ENCODE measurements at places on chromosomes 4 and X. TPM values are rescaled to one million over a fixed set of nuclear protein-coding genes. Genes with fewer than 3 reads are reported as not detected.

The PSAPL1 gene
- total RNA-seq, result not detected

The USP51 gene
- total RNA-seq, result not detected

The HSFX1 gene
- total RNA-seq, result 7.9 TPM

The CYTL1 gene
- 1.8 TPM for total RNA-seq

DNA sequence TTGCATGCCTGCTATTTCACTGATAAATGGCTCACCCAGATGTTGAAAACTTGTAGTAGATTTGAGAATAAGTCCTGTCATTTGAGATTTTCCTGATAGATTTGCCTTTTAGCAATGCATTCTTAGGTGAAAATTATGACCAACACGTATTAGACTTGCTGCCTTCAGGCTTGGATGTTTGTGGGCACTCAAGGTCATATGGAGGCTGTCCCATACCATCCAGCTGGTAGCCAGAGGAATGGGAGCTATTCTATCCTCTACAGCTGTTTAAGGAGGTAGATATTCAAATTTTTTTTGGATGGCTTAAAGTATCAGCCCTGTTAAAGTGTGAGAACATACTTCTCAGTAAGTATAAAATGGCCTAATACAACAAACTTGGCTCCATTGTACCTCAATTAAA, 34.7 kb downstream of the RTL3 start:
- no peak for DNase-seq

DNA sequence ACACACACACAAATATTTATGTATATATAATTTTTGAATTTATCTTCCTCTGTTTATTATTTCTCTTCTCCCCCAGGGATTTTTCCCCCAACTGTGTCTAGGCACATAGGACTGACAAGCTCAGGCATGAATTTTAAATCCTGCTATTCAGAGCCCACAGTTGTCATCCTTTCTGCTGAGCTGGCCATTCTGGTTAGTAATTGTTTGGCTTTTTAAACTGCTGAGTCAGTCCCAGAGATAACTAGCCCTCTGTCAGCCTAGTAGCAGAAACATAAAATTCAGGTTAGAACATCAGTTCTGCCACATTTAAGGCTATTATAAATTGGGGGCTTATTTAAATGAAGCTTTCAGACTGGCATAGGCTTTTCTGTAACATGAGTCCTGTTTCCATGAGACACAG, 151.7 kb upstream of the MAOA start:
- DNase-seq, result no peak

- DNase-seq, result no peak
Measured at GRCh38 chr4:97646997-97647396, 496.3 kb downstream of the STPG2 start.

DNA sequence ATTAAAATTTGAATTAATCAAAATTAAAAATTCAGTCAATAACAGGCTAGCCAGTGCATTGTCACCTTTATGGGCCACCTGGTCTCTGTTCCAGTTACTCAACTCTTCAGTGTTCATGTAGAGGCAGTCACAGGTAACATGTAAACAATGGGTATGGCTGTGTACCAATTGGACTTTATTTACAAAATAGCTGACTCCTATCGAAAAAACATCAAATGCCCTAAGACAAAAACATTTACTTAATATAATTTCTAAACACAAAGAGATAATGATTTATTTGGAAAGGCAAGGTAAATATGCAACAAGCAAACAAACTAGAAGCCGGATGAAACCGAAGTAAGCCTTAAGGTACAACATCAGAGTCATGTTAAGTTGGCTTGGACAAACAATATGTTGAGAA, 8.8 kb downstream of the TMEM150C start:
- no peak for DNase-seq

- DNase-seq, result no peak
Measured at GRCh38 chr4:52915730-52916300, 53.7 kb downstream of the RASL11B start.

- DNase-seq, result no peak
Measured at GRCh38 chrX:67610282-67610681, 66.5 kb downstream of the AR start.

The ARSJ gene
- 3.4 TPM for total RNA-seq

DNA sequence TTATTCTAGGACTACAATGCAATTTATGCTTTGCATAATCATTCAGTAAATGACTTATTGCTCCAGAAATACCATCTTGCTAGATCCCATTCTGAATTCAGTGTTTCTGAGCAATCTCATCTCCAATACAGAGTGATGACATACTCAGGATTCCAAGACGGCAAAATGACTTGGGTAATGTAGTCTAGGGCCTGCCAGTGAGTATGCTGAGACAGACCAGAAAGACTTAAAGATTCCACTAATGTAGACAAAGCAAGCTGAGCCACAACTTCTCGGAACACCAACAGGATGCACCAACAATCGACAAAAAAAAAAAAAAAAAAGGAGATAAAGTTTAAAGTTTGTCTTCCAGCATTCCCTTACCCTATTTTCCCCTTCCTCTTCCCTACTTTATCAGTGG, 919 bp upstream of the SEC24B start:
- DNase-seq, result no peak

DNA sequence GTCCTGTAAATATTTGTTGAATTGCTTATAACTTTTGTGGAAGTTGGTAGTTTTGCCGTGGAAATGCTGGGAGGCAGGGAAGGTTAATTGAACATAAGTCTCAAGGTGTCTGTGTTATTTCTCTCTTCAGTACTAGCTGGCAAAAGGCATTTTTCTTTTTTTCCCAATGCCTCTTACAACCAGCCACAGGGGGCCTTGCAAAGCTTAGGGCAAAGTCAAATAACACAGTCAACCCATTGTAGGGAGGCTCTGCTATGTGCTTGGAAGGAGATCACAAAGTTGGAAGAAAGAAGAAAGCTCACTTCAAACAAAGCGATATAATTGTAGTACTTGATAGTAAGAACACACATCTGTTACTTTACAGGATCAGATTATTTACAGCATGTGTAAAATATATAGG, 802.6 kb downstream of the PDHA2 start:
- no peak for DNase-seq

- no peak for DNase-seq
Measured at GRCh38 chr4:1632109-1633104, 51.7 kb downstream of the FAM53A start.

The ALAS2 gene
- not detected for total RNA-seq

The IL13RA2 gene
- not detected for total RNA-seq

- no peak for DNase-seq
Measured at GRCh38 chr4:79492148-79492547, 84.1 kb upstream of the GK2 start.

DNA sequence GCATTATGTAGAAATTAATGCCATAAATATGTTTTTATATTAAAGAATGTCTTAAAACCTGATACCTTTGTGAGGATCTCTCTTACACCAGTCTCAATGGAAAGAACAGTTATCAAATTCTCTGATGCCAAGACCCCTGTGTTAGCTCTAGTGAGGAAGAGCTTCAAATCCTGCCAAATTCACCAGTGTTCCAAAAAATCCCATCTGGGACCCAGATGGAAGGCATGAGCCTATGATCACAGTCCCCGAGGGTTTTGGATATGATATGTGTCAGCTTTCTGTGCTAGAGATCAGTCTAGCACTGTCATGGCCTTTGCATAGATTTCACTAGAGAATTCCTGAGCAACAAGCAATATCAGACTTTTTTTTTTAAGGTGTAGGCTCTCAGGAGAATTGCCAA, 412.1 kb downstream of the UBE2NL start:
- DNase-seq, result no peak

The MXRA5 gene
- total RNA-seq, result 2.1 TPM
